ENCODE measurements at places on chromosomes 3 and 15.

DNA sequence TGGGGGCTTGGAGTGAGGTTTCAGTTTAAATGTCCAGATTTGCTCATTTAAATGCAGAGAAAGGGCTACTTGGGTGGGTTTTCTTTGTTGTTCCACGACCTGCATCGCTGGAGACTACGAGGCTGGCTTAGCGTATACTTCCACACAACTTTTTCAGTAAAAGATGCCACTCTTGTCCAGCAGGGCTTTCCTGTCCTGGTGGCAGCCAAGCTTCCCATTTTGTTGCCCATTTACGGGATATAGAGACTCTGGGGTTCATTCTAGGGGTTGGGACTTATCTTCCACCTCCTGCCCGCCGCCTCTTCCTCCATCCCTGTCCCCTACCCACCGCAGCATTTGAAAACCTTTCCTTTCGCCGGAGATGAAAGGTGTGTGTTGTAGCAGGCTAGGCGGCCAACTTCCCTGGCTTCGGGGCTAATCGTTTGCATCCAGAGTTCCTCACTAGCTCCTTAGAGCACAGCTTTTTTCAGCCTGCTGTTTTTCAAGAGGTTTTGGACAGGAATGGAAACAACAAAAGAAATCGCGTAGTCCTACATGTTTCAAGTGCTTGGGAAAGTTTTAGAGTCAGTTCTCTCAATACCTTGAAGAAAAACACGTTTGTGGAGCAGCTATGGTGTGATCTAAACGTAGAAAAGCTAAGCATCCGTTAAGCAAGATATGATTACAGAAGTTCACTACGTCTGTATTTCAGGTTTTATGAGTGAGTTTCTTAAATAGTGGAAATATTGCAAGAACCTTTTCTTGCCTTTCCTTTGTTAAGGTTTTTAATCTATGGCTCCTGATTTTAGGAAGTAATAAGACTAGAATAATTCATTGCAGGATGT lies 843 bp downstream of the CHRNA5 start:
- DNase-seq = no peak

DNA sequence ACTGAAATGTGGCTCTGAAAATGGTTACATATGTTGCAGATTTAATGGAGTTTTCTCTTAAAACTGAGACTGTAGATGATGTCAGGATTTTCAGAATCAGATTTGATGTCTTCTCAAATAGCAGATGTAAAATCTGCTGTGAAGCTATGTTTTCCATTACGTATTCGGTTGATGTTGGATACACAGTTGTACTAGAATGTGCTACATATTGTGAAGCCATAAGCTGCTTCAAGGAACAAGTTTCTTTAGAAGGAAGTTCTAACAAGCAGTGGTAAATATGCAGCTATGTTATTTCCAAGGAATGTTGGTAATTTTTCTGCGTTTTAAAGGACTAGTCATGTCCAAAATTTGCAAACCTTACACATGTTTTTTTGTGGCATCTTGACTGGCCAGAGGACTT lies 197.7 kb downstream of the RBMS3 start:
- no peak for DNase-seq

DNA sequence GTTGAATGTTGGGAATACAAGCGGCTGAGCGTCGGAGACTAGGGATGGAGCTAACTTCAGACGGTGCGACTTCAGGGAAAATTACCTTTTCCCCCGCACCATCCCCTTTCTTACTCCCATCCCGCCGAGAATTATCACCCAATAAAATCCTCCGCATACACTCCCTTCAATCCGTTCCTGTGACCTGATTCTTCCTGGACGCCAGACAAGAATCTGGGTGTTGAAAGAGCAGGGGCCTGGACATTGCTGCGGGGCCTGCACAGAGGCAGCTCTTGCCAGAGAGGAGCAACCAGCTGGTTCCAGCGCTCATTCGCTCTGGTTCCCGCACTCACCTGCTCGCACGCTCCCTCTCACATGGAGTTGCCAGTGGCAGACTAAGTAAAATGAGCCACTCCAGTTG lies 241.9 kb downstream of the ALCAM start:
- no peak for DNase-seq

DNA sequence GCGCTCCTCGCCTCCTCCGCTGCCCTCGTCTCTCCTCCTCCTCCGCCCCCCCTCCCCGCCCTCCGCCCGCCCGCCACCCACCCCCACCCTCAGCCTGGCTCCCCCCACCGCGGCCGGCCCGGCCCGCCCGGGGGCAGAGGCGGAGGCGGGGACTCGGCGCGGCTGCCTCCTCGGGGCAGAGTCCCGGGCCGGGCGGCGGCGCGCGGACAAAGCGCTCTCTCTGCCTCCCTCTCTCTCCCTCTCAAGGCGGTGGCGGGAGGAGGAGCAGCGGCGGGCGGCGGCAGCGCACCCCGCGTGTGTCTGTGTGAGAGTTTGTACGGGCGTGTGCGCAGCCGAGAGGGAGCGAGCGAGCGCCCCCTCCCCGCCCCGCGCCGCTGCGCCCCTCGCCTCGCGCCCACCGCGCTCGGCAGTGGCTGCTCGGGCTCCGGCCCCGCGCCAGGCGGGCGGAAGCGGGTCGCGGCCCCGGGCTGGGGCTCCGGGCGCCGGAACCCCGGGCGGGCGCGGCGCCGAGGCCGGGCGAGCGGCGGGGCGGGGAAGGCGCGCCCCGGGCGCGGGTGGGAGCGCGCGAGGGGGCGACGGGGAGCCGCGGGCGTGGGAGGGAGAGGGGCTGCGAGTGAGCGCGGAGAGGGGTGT lies at the start of gene IGF2BP2:
Gene IGF2BP2, minus strand, starts transcription at position 37 of the 633 bp plus-strand sequence. CDS start 82 bp downstream, outside the sequence.
- DNase-seq = peak; percentile 41

GRCh38 chr3:133709139-133709750 lies 36.9 kb upstream of the TF start:
- DNase-seq = no peak

GRCh38 chr3:31354373-31354772 lies 178.4 kb upstream of the STT3B start:
- no peak for DNase-seq

GRCh38 chr3:158110658-158111018 lies 749 bp downstream of the RSRC1 start:
- DNase-seq = no peak

- DNase-seq = no peak
Measured at GRCh38 chr3:45749880-45750279, 46.5 kb downstream of the SLC6A20 start.

GRCh38 chr3:167350245-167350862 lies 29.7 kb downstream of the ZBBX start:
- DNase-seq = no peak

GRCh38 chr3:170555329-170555728 lies 30.5 kb downstream of the SLC7A14 start:
- no peak for DNase-seq

- DNase-seq = no peak
Measured at GRCh38 chr3:107637416-107638183, 114.8 kb downstream of the BBX start.

GRCh38 chr3:146550743-146551510 lies 6.5 kb upstream of the PLSCR1 start:
- no peak for DNase-seq

- DNase-seq = no peak
Measured at GRCh38 chr3:7640787-7641186, 779.9 kb downstream of the GRM7 start.

- no peak for DNase-seq
Measured at GRCh38 chr3:124266487-124266886, 274.6 kb upstream of the ROPN1 start.

DNA sequence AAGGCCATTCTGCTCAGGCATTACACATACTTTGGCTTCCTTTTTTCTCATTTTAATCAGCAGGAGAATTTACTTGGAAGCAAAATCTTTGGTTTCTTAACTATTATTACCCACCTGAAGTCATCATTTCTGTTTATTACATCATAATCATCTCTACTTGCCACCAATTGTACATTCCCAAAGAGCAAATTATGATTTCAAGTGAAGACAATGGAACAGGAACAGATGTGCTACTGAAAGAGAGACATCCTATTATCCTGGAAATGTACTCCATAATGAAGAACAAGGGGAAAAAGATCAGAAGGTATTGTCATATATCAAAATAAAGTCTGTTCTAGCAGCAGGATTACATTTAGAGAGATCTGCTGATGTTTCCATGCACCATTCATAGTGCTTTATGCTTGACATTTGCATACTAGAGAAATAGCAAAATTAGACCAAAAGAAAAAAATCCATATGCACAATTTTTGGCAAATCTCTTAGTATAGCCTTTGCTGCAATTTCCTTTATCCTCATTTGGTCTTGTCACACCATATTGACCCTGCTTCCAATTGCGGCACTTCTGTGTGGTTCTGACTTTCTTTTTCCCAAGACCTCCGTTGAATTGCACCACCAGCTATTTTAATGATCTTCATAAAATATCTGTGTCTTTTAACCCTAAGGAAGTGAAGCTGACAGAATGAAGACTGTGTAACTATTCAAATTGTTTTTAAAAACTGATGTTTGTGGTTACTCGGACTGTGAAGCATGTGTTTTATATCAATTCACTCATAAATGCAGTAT lies 683.8 kb downstream of the ZNF385D start:
- DNase-seq = no peak

GRCh38 chr3:67688231-67688630 lies 33.8 kb upstream of the SUCLG2 start:
- no peak for DNase-seq

GRCh38 chr3:51869304-51869703 lies 6.1 kb downstream of the IQCF5 start:
- DNase-seq = no peak

- DNase-seq = no peak
Measured at GRCh38 chr3:47419083-47420043, 38.5 kb downstream of the PTPN23 start.

DNA sequence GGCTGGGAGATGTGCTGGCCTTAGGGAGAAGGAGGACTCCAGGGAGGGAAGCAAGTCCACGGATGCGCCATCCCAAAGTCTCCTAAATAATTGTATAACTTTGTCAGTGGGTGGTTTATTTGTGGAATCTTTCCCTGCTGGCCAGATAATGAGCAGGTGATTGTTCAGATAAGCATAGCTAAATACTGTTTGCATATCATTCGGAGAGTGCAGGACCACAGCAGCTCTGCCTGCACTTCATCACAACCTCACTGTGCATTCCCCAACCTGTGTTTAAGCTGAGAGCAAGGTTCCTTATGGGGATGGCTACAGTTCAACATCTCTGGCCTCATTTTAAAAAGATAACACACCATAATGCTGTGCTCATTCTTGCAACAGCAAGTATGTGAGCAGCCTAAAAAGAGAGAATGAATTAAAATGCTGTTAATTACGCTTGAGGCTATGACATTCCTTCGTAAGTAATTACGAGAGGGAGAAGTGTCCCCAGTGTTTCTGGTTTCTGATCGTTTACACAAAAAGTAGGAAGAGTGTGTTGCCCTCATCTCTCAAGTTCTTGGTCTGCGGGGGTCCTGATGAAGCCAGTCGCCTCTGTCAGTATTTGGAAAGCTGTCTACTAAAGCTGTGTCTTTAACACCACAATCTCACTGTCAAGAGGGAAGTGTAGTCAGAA lies 272.0 kb upstream of the RORA start:
- no peak for DNase-seq

GRCh38 chr15:67559576-67559975 lies 17.1 kb downstream of the MAP2K5 start:
- DNase-seq = no peak

GRCh38 chr3:72329354-72329753 lies 518.9 kb downstream of the SHQ1 start:
- no peak for DNase-seq

DNA sequence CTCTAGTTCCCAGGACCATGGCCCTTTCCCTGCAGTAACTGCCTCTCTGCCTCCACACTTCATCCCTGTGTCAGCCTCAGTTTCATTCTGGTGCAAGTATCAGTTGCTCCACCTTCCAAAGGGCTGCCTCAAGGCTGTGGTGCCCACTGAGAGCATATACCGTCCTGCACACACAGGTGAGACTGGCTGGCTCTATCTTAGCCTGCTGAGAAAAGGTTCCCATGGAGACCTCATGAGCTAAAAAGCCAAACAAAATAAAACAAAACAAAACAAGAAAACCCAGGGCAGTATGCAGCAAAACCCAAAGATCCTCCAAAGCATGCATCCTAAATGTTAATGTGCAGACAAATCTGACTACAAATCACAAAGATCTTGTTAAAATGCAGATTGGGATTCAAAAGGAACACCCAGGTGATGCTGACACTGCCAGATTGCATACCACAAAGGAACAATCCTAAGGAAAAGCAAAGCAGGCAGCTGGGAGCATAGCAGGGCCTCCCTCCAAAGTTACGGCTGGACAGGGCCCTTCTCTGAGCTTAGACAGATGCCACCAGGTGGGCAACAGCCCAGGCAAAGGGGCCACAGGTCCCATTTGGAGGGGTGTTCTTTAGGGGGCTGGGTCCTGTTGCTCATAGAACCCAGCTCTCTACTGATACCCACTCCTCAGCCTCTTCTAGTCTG lies 76.3 kb upstream of the SLCO2A1 start:
- no peak for DNase-seq

GRCh38 chr15:41904541-41905005 lies 10.7 kb upstream of the SPTBN5 start:
- DNase-seq = peak; percentile 46

- no peak for DNase-seq
Measured at GRCh38 chr3:13277196-13277813, 142.8 kb downstream of the NUP210 start.

DNA sequence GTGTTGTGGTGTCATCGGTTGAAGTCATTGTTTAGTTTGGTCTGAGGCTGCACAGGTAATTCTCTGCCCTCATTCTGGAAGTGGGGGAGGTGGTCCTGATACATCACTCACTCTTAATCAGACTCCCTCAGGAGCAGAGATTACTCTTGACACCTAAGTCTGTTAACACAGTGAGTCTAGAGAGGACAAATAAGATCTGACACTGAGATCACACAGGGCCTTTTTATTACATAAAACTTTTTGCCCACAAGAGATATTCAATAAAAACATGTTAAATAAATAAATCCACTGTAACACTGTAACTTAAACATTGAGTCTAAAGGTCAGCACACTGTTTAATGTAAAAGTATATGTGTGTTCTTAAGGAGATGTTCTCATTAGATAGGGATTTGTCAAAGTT lies 57.1 kb upstream of the MBNL1 start:
- DNase-seq = no peak
